Stimulated activated naive CD4-positive, alpha-beta T cell treated with Interleukin-2 at 50 U/mL for 16 hours (primary cell): ENCODE measurements at places on chromosomes 6 and 20.

DNA sequence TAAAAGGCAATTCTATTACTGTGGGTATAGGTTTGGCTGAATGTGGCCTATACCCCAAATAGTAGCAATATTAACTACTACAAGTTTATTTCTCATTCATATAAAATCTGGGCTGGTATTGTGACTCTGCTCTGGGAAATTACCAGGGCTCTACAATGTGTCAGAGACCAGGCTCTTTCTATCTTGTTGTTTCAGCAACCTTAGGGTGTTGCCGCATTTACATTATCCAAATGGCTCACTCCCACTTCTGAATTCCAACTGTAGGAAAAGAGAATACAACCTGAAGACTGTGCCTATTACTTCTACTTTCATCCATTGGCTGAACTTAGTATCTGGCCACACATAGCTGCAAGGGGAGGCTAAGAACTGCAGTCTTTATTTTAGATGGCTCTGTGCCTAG is 106.7 kb upstream of the CENPW start:
- no peak for DNase-seq

GRCh38 chr6:5109436-5109835 is 24.3 kb downstream of the PPP1R3G start:
- DNase-seq, result no peak

- DNase-seq, result no peak
Observed at GRCh38 chr6:34517966-34518365, 38.2 kb downstream of the SPDEF start.

- peak; percentile 79 for DNase-seq
Observed at GRCh38 chr6:35736253-35736894, 458 bp upstream of the ARMC12 start.

DNA sequence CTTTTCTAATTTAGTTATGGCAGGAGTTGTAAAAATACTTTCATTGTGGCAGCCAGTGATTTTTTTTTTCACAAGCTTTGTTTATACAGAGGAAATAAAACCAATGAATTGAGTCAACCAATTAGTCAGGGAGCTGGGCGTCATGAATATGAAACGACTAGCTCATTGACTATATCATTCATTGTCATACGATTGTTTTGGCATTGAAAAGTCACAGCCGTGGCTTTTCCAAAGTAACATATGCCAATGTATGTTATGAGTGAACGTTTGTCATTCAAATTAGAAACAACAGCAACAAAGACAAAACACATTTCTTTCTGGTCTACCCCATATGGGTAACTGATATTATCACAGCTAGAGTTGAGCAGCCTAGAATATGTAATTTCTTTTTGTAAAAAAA is 810.6 kb downstream of the EPHA7 start:
- no peak for DNase-seq

DNA sequence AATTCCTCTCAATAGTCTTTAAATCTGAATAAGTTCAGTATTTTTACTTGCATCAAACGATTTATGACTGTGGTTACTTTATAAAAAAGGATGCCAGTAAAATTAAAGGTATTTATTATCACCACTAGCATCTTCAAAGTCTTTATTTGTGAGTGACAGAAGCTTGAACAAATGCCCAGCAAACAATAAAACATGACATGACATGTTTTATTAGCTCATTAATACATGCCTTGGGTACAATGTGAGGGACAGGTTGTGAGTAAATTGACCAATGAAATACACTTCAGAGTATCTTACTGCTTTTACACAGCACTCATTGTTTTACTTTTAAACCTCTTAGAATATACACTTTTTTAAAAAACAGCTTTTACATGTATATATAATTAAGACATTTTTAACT is 113.4 kb upstream of the BEND3 start:
- DNase-seq, result no peak

- DNase-seq, result peak; percentile 5
Observed at GRCh38 chr6:137830511-137830911, 36.5 kb upstream of the TNFAIP3 start.

DNA sequence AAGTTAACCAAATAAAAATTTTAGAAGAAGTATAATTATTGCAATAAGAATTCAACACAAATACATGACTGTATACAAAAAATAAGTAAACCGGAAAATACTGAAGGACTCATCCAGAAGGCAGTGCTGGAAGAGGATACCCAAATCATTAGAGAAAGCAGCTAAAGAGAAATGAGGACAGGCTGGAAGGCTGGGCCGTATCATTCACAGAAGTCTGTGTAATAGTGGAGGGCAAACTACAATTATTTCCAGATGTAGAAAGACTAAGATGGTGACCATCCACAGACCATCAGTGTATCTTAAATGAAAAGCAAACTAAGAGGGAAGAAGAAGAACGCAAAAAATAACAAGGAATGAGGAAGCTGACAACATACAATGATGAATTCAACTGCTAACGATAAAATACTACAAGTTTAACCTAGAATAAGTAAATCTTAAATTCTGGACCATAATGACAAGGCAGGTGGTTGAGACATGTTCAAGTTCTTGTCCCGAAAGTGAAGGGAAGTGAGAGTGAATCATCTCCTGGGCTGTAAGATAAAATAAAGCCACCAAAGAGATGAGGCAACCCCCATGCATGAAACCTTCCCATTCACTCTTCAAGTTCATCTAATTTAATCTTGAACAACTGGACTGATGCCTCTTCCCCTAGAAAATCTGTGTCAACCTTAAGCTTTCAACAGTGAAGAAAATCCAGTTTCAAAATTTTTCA is 71.5 kb downstream of the SLC23A2 start:
- DNase-seq, result no peak

GRCh38 chr6:157584036-157584435 is 203.0 kb downstream of the ZDHHC14 start:
- no peak for DNase-seq

DNA sequence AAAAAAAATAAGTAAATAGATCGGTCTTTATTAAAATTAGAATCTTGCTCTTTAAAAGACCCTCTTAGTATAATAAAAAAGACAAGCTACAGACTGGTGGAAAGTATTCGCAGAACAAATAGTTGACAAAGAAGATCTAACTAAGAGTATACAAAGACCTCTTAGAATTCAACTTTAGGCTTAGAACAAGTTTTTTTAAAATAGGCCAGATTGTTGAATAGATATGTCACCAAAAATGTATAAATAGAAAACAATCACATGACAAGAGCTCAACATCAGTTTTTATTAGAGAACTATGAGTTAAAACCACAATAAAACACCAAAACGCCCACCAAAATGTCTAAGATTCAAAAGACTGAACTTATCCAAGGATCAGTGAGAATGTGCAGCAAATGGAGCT is 632.7 kb upstream of the PTCHD4 start:
- DNase-seq, result no peak

DNA sequence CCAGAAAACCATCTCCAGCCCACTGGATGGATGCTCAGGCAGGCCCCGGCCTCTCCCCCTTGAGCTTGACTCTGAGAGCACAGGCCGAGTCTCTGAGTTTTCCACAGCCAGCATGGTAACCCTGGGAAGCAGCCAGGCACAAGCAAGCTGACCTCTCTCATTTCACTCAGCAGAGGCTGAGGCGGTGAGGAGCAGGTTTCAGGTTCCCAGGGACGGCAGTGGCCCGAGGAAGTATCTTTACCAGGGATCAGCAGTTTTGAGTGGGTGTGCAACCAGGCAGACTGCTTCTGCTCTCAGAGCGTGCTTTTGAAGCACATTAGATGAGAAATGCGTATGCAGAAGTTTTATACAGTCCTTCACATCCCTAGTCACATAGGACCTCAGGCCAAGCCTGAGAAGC is 12.6 kb downstream of the HCK start:
- DNase-seq, result no peak

- no peak for DNase-seq
Observed at GRCh38 chr6:73798592-73798991, 102.6 kb downstream of the CD109 start.

GRCh38 chr6:25481267-25481666 is 170.7 kb upstream of the SCGN start:
- no peak for DNase-seq

DNA sequence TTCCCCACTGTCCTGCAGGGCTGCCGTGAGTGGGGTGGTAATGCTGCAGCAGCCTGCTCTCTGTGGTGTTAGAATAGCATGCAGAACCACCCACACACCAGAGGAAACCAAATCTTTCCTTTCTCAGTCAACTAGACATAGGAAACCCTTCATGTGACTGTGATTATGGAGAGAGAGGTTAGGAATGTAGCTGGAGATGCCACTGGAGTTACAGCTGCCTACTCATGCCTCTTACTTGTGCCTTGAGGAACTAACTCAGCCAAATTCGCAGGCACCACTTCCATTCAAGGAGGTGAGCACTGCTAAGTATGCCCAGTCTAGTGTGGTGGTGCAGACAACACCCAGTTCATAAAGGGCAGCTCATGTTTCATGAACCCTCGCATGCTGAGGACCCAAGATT is 27.4 kb downstream of the MUC22 start:
- DNase-seq, result no peak

- no peak for DNase-seq
Observed at GRCh38 chr6:47090881-47091280, 48.7 kb upstream of the ADGRF1 start.

GRCh38 chr6:56913285-56914074 is 41.4 kb upstream of the BEND6 start:
- no peak for DNase-seq

GRCh38 chr6:12363651-12364381 is 73.7 kb downstream of the EDN1 start:
- DNase-seq, result no peak

- no peak for DNase-seq
Observed at GRCh38 chr20:47352332-47353238, 3.9 kb downstream of the ZMYND8 start.

DNA sequence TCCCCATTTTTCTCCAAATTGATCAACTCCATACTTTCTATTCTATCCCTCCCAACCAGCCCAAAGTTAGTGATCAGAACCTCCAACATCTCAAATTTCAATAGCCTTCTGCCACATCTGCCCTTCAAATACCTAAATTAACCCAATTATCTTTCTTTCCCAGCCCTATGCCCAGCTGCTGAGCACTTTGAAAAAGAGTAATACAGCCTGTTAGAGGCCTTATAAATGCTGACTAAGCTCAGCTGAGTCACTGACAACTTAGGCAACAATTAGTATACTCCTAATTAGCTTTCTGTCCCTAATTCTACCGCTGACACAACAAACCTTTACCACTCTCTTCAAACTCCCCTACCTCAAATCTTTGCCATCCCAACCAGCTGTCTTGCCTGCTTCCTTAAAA is 23.5 kb downstream of the RUNX2 start:
- DNase-seq, result no peak

DNA sequence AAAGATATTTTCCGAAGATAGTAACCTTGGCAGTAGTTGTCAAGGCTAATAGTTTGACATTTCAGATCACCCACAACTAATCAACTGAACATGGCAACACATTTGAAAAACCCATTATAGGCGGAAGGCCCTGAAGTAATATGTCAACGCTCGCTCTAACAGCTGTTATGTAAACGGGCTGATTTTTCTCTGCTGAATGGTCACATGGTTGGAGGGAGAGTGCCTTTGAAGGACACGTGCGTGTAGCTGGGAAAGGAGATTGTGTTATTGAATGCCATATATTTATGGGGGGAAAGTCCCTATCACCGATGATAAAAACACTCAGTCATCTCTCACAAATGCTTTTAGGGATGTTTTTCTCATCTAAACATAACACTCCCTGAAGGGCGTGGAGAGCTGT is 160.0 kb upstream of the RALGAPA2 start:
- DNase-seq, result no peak

DNA sequence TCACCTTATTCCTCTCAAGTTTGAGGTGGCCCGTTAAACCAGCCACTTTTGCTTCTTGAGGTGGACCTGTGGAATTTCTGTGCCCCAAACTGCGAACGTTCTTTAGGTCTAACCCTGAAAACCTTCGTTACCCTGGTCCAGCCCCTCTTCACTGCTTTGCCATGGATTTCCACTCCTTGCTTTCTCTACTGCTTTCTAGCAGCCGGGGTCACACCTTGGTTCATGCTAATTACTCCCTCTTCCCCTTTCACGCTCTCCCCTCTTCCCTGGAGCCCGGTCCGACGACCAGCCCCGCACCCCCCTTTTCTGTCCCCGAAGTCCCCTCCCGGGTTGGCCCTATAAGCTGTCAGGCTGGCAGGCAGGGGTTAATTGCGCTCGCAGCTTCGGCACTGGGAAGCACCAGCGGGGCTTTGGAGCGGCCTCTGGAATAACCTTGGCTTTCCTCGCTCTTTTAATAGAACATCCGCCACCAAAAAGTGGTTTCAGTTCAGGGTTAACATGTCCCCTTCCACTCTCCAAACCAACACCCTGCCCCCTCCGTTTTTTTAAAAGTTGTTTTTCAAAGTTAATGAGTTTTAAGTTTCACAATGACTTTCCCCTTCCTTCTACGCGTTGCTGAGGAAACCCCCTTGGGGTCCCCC is 1.4 kb upstream of the HIVEP1 start:
- peak; percentile 56 for DNase-seq

- no peak for DNase-seq
Observed at GRCh38 chr6:138229663-138230179, 11.4 kb upstream of the PBOV1 start.

DNA sequence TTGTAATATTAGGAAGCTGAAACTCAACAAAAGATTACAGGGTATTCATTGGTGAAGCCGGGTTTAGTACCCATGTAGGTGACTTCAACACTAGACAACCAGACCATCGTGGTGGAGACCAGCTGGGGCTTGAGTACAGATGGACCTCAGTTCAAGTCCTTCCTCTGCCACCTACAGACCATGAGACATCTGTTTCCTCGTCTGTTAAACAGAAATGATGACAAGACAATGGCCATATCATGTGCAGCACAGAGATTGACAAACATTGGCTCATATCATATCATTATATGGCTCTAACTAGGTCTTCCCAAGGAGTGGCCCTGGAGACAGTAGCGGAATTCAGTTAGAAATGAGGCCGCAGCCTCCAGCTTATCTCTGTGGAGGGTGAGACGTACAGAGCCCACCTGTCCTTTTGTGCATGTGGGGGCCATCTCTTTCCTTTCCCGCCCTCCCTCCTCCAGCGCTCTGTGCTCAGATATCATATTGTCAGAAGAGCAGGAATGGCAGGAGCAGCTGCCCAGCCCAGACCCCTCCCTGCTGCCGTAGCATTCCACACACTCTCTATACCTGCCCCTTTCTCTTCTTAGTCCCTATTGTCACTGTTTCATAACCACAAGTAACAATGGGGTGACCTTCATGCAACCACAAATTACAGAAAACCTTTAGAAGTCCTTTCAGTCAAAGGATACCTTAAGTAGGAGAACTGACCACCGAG is 75.1 kb downstream of the LY86 start:
- no peak for DNase-seq

DNA sequence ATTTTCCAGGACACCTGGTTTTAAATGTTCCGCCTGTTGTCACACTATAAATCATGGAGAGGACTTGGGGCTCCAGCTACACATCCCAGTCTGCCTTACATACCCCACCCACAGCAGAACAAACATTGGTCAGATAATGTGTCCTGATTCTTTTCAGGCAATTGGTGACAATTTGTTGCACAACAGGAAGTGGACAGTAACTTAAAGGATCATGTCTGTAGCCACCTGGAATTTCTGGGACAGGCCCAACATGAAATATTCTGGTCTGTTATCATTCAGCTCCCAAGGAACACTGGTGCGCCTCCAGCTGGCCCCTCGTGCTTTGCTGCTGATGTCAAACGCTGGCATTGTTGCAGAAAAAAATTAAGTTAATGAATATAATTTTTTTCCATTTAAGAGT is 117.2 kb downstream of the SOBP start:
- DNase-seq, result no peak

- no peak for DNase-seq
Observed at GRCh38 chr20:60049601-60050000, 91.4 kb downstream of the CDH26 start.

GRCh38 chr6:140071601-140072062 is 697.2 kb upstream of the CITED2 start:
- no peak for DNase-seq

- DNase-seq, result no peak
Observed at GRCh38 chr6:109693111-109693510, 2.0 kb downstream of the FIG4 start.

- no peak for DNase-seq
Observed at GRCh38 chr6:156563714-156564113, 213.5 kb upstream of the ARID1B start.
